Retina (tissue), 1 donor: ENCODE measurements at places on chromosomes 3 and 15.

DNA sequence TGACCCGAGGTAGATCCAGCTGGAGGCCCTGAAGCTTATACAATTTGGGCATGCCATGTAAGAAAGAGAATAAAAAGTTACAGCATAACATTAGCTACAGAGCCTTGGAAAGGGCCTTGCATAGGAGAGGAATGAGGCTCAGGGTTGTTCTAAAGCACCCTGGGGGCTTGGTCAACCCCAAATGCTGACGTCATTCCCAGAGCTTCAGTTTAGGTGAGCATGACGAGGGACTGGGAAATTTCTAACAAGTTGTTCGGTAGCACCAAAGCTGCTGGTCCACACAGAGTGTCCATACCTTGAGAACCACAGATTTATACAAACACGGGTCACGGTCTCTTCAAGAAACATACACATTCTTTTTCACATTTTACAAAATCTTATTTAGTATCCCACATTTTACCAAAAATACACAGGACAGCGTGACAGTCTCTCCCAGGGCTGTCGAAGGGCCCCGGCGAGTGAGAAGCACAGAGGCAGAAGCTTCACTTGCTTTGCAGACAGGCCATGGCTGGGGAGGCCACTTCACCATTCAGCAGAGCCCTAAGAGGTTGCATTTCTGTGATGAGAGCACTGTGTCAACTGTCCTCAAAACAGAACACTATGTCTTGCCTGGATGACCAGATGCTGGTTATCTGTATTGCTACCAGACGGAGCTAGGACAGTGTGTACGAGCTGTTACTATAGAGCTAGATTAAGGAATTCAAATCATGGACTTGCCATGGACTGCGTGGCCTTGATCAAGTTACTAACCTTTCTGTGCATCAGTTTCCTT is 68.2 kb upstream of the ARRDC4 start:
- DNase-seq: no peak

GRCh38 chr3:174425422-174425821 is 433.7 kb upstream of the NAALADL2 start:
- no peak for DNase-seq

DNA sequence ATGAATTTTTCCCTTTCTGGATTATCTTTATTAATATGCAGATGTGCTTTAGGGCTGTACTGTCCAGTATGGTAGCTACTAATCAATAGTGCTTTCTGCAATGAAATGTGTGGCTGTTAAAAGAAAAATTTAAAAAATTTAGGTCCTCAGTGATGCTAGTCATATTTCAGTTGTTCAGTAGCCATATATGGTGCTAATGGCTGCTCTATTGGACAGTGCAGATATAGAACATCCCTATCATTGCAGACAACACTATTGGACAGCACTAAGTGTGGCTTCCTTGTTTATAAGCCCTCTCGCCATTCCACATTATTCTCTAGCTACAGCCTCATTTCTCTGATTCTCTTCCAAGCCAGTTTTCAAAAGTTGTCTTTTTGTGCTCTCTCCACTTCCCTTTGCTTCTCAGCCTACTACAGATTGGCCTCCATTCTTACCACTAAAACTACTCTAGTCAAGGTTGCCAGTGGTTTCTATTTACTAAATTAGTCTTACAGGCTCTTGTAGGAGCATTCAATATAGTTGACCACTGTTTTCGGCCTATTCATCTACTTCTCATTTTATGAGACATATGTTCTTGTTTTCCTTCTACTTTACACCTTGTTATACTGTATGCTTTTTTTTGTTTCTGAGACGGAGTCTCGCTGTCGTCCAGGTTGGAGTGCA is 9.5 kb downstream of the MAPK6 start:
- DNase-seq: no peak

DNA sequence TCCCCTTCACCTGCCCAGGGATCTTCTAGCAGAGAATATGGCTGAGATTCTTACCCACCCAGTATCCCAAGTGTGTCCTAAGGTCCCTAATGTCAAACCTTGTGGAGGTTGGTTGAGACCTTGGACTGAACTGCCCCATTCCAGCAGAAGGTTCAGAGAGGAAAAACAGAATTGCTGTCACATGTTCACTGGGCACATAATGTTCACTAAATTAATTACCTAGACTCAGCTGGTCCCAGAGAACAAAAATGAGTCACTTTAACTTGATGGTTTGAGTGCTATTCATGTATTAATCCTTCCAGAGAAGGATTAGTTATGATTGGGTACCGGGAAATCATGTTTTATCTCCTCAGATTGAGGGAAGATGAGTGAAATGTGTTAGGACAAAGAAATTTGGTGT is 171.3 kb upstream of the GADL1 start:
- no peak for DNase-seq

DNA sequence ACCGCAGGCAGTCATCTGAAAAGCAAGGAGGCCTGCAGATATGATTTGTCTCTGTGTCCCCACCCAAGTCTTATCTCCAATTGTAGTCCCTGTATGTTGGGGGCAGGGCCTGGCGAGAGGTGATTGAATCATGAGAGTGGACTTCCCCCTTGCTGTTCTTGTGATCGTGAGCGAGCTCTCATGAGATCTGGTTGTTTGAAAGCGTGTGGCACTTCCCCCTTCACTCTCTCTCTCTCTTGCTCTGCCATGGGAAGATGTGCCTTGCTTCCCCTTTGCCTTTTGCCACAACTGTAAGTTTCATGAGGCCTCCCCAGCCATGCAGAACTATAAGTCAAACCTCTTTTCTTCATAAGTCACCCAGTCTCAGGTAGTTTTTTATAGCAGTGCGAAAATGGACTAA is 83.3 kb downstream of the TMCO5A start:
- DNase-seq: no peak

DNA sequence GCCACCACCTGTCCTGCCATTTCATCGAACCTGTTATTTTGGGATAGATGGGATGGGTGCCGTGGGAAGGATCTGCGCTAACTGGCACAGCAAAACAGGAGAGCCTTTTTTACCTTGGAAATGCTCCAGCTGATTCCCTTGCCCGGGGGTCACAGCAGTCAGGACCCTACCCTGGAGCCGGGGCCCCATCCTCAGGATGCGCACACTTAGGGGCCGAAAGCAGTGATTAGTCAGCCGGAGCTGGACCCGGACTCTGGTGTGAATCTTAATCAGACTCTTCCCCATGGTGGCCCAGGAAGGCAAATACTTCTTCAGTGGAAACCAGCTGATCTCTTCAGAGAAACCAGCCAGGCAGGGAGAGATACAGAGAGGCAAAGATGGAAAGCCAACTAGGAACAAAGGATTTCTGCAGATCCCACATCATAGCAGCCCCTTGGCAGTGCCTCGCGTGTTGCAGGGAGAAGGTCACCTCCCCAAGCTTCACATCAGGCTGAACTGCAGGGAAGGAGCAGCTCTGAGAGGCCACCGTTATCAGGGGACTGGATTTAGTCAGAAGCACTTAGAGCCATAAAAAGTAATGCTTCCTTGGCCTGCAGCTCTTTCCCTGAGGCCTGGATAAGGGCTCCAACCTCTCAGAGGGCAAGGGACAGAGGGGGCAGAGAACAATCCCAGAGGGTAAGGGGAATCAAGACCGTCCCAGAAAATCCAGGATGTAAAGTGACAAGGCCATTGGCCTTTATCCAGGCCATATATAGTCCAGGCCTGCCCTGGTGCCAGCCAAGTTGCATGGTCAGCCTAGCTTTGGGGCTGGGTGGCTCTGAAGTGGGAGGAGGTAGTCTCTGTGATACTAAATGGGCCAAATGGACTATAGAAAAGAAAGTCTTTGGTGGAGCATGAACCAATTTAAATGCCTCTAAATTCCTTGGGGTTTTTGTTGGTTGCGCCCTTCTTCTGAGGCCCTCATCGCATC is 52.9 kb downstream of the WDR76 start:
- no peak for DNase-seq

GRCh38 chr3:183814240-183814639 is 11.1 kb downstream of the MAP6D1 start:
- DNase-seq: no peak

DNA sequence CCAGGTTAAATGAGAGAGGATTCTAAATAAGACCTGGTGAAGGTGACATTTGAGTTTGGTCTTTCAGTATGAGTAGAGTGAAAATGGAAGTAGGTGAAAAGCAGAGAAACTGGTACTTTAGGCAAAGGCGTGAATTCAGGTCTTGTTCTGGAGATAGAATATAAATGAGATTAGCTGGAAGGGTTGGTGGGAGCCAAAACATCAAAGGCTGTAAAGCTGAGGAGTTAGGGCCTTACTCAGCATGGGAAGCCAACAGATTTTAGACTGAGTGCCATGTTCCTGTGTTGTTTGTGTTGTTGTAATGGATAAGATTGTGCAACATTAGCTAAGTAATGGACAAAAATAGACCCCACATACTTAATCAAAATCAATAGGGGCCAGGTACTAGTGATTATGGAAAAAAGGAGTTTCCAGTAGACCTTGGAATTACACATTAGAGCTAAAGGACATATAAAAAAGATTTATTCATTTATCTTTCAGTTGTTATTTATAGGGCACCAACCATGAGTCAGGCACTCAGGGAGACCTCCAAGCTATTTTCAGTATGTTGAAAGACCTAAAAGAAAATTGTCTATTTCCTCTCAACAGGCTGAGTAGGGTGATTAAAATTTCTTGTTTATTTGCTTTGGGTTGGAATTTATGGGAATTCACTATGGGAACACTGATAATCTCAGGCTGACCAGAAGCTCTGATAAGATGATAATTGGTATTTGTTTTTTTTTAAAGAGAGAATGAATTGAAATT is 20.8 kb downstream of the ARL14 start:
- DNase-seq: no peak

GRCh38 chr15:60708684-60709083 is 229.7 kb upstream of the ICE2 start:
- no peak for DNase-seq

DNA sequence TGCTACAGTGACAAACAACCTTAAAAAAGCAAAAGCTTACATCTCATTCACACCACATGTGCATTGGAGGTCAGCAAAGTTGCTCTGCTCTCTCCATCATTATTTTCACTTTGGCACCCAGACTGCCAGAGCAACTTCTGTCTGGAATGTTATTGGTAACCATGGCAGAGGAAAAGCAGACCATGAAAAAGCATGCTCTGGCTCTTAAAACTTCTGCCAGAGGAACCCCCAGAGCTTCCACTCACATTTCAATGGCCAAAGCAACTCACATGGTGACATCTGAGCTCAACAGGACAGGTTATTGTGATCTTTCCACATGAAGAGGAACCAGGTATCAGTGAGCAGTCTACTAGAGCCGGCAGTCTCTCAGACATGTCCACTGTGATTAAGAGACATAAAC is 21.9 kb upstream of the FRMD5 start:
- DNase-seq: no peak
